ENCODE measurements at places on chromosomes 5 and 9.
A peak's percentile ranks its signal among the peaks of the same experiment; 100 is the strongest.

DNA sequence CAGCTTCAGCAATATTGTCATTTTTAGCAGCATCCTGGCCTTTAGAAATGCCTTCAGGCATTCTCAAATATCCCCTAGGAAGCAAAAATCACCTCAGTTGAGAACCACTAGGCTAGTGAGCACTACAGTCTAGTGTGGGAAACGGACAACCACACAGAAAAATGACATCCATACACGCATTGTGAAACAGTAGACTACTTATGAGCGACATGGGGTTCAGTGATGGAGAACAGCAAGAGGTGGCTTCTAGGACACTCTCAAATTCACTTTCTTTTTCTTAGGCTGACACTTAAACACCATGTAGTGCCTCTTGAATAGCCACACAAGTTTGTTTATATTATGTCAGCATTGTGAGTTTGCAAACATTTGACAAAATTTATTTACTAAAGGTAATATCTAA, 203.0 kb downstream of the KDM4C start:
- DNase-seq: no peak

DNA sequence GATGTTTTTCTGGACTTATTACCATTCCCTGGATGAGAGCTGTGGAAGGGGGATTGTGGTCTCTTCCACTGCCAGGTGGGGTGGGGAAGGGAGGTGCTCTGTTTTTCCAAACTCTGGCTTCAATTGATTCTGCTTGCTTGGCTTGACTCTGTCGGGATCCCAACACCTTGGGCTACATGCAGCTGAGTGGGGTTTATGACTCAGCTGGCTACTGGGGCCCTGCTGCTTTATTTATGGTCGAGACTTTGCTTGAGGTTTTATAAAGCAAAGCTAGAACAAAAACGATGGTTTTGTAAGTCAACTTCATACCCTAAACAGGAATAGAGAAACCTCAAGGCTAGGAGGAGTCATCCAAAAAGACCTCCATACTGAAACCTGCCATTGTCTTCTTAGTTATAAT, 76.3 kb downstream of the AOPEP start:
- peak; percentile 79 for DNase-seq

- no peak for DNase-seq
Measured at GRCh38 chr9:121944711-121945191, 148.4 kb downstream of the TTLL11 start.

GRCh38 chr5:1282131-1282992, 12.5 kb downstream of the TERT start:
- DNase-seq: no peak

DNA sequence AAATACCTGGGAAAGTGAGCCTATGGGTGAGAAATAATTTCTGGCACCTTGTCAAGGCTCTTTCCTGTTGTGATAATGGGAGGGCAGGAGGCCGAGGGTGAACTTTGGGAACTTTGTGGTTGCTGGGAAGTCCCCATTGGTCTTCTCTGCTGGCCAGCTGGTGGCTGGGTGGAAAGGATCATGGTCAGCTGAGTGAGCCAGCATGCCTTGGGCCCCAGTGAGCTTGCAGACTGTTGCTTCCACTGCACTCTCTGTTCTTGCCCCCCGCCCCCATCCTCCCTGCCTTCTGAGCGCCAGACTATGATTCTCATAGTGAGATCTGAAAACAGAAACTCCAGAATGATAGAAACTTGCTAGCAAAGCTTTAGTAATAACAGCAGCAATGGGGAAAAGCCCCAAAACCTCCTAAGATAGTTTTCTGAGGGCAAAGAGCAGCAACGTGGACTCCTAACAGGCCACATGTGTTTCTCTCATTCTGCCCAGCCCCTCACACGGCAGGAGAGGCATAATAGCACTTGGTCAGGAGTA, 139.2 kb upstream of the SMARCA2 start:
- peak; percentile 90 for DNase-seq

DNA sequence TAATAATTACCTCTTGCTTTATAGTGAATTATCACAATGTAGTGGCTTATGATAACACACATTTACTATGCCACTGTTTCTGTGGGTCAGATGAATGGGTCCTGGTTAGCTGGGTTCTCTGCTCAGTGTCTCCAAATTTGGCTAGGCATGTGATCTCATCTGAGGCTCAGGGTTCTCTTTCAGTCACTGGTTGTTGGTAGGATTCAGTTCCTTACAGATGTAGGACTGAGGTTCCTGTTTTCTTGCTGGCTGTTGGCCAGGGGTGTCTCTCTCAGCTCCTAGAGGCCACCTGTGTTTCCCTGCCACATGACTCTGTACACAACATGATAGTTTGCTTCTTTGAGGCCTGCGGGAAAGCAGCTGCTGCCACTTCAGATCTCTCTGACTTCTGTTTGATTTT, 7.1 kb downstream of the NFX1 start:
- DNase-seq: peak; percentile 31

DNA sequence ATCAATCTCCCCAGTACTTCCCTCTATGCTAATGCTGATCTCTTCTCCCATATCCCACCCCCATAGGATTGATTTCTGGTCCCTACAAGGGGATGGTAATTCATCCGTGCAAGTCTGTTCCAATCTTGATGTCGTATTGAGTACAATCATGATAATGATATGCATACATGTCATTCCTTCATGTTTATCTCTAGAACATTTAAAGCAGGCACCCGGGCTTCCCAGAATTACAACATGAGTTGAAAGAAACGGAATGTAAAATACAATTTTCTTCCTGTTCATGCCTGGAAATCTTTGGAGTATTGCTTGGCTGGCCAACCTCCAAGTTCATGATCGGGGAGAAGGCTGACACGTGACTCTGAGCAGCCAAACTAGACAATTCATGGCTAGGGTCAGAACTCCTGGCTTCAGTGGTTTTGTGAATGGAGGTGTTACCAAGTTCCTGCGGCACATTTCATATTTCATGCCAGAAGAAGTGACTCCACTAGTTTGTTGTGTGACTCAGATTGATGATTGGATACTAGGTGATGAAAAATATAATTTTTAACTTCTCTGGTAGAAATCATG, 66.6 kb downstream of the C9orf152 start:
- no peak for DNase-seq

GRCh38 chr5:79859588-79859987, 131.5 kb downstream of the MTX3 start:
- no peak for DNase-seq

DNA sequence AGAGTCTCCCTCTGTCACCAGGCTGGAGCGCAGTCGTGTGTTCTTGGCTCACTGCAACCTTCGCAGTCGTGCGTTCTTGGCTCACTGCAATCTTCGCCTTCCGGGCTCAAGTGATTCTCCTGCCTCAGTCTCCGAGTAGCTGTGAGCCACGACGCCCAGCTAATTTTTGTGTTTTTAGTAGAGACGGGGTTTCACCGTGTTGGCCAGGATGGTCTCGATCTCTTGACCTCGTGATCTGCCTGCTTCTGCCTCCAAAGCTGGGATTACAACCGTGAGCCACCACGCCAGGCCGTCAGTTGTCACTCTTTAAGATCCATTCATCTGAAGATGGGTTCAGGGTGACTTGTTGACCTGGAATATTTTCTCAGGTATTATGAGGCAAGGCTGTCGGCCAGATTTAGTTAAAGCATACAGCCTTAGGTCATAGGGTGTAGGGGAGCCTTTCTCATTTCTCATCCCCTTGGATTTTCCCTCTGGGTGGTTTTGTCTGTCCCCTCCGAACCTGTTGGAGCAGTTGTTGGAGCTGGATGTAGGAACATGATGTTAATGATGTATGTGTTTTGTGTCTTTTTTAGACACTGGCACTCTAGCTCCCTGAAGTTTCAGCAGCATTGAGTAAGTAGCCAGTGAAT, 1.6 kb downstream of the SLC22A5 start:
- no peak for DNase-seq

DNA sequence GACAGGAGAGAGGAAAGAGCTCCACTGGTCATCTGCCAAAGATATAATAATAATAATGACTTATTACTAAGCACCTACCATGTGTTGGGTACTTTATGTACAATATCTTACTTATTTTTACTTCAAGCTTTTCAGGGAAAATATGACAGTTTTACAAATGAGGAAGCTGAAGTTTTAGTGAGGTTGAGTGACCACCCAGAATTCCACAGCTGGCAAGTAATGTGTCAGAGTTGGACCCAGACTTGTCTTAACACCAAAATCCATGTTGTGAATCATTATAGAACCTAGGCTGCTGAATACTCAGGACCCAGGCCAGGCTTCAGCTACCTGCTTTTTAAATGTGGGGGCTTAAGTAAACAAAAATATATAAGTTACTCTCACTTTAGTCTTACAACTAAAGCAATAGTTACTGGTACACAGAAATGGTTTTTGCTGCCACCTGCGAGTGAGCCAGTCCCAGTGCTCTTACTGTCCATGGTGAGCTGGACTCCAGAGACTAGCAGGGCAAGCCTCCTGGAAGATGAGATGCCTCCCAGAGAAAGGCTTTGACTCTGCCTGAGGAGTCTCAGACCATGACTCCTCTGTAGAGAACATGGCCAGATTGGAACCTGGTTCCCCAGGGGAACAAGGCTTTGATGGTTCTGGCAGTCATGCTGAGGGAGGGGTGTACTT, 29.9 kb downstream of the RUSC2 start:
- DNase-seq: no peak

- peak; percentile 48 for DNase-seq
Measured at GRCh38 chr9:131397100-131397790, 3.4 kb downstream of the PRRC2B start.

- no peak for DNase-seq
Measured at GRCh38 chr5:143011585-143011984, 241.4 kb downstream of the ARHGAP26 start.

DNA sequence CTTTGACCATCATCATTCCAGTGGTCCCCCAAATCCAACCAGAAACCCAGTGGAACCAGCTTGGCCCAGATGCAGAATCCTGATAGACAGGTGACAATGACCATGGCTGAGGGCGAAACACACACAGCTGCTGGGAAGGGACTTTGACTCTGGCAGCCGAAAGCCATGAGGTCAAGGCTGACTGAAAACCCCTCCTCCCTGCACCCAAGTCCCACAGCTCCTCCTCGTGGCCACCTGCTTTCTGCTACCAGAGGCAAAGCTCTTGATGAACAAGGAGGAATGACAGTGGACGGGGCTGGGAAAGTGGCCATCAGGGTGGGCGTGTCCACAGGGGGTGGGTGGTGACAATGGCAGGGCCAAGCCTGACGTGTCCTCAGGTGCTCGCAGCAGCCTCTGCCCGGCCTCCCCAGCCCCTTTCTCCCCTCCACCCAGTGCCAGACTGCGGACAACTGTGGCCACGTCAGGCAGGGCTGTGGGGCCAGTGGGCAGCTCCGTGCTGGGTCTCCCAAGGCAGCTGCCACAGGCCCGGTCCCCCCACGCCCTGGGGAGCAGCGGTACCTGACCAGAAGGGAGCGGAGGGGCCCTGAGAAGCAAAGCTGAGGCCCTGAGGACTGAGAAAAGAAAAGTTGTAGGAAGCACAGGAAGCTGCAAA, 30.8 kb upstream of the SARDH start:
- no peak for DNase-seq

DNA sequence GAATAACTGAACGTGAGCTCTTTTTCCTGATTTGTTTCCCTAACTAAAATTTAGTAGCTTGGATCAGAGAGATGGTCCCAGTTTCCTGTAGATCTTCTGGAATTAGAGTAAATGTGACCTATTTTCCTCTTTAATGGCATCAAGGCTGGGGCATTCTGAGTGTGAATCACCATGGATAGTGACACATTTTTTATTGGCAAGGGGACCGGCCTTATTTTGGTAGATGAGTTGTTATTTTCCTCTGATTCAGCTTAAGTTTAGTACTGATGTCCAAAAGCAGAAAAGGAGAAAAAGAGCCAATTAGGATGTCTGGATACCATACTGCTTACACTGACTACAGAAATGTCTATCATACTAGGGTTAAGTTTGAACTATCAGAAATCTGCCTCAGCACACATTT, 68.1 kb downstream of the RNF38 start:
- no peak for DNase-seq

DNA sequence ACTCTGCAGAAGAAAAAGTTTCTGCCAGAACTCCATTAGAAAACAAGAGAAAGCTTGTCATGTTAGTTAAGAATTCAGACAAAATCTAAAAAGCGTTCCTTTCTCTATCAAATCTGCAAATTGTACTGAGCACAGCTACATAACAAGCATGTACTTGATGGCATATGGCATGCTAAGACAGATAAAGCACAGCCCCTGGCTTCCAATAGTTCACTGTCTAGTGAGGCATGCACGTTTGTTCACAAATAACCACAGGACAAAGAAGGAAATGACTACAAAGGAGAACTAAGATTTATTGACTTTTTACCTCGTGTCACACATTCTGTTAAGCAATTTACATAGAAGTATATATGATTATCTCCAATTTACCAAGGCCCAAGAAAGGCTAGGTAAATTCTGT, 518.2 kb upstream of the TLE4 start:
- no peak for DNase-seq

- DNase-seq: no peak
Measured at GRCh38 chr9:94785215-94786169, 59.0 kb downstream of the AOPEP start.

DNA sequence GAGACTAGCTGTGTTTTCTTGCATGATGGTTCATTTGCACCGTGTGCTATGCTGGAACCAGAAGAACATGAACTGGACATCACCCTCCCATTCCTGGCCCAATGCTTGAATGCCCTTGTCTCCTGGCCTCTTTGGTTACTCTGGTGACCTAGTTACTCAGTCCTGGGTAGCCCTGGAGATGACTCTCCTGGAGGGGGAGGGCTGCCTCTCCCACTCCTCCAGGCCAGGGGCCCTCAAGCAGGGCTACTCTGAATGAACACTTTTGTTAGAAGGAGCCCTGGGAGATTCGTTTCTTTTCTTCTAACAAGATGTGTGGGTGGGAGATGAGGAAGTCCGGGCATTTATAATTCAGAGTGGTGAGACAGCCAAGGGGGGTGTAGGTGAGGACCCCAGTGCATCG, 12.0 kb upstream of the NKX2-5 start:
- DNase-seq: no peak

DNA sequence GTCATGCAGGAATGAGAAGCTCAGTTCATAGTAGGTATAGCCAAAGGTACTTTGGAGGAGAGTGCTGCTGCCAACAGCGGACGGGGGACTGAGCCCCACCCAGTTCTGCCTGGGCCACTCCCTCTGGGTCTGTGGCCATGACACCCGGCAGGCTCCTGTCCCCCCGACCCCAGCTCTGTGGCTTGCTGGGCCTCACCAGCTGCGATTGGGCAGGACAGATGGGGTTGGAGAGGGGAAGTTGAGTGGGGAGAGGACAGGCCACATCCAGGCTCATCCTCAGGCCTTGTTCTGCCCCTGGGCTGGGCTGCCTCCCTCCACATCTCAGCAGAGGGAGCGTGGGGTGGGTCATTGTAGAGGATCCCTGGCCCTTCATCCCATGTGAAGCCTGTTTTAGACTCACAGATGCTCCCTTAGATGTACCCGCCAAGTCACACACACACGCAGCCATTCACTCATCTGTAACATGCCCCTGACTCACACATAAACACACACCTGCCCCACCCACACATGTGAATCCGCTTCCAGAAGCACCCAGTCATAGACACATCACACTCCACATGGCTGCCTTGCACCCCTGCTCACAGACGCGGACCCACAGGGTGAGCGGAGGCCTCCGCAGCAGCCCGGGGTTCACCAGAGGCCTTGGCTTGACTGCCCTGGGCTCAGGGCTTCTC, 48.8 kb downstream of the NTNG2 start:
- DNase-seq: no peak

Data from activated CD4-positive, alpha-beta T cell treated with anti-CD3 and anti-CD28 coated beads, Interleukin-10, Interleukin-2, amounts not matched to agents 100 ng/mL and 50 ng/mL, durations not matched to agents 16 hours and 8 hours (primary cell).